ENCODE measurements at places on chromosomes 16 and 17.
A peak's percentile ranks its signal among the peaks of the same experiment; 100 is the strongest.

DNA sequence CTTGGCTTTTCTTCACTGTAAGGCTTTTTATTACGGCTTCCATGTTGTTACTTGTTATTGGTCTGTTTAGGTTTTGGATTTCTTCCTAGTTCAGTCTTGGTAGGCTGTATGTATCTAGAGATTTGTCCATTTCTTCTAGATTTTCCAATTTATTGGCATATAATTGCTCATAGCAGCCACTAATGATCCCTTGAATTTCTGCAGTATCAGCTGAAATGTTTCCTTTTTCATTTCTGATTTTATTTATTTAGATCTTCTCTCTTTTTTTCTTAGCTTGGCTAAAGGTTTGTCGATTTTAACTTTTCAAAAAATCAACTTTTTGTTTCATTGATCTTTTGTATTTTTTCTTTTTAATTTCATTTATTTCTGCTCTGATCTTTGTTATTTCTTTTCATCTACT is 18.5 kb downstream of the NLRP1 start:
- no peak for DNase-seq

- DNase-seq = peak; percentile 15
These were observed 3.6 kb downstream of the PNMT start for GRCh38 chr17:39671651-39672521.

DNA sequence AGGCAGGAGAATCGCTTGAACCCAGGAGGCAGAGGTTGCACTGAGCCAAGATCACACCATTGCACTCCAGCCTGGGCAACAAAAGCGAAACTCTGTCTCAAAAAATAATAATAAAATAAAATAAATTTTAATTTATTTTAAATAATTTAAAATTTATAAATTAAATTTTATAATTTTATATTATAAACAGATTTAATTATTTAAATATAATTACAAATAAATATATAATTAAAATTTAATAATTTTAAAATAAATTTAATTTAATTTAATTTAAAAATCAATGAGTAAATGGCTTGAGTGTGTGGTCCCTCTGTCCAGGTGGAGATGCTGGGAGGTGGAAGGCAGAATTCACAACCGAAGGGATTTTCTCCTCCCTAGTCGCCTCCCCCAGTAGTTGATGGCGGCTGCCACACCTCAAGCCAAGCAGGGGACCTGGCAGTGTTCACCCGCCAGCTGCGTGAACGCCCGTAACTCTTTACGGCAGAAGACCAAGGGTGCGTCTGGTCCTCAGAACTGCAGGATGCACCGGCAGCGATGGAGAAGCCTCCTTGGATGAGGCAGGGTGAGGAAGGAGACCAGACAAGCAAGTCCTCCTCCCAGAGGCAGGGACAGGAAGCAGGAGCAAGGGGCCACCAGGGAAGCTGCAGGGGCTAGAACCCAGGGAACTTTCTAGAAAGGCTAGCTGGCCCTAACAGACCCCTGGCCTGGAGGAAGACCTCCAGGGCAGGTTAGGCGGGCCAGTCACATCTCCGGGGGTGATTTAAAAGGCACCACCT is 22.9 kb upstream of the KRT17 start:
- DNase-seq = no peak

- DNase-seq = no peak
These were observed 5.3 kb upstream of the HS3ST6 start for GRCh38 chr16:1923299-1924034.

GRCh38 chr16:81696961-81697615 is 82.0 kb upstream of the PLCG2 start:
- DNase-seq = peak; percentile 48

GRCh38 chr16:68732042-68732680 is 4.9 kb upstream of the CDH1 start:
- peak; percentile 76 for DNase-seq

GRCh38 chr17:65218261-65218660 is 81.1 kb downstream of the RGS9 start:
- no peak for DNase-seq
